ENCODE measurements at places on chromosomes 7 and 10.

DNA sequence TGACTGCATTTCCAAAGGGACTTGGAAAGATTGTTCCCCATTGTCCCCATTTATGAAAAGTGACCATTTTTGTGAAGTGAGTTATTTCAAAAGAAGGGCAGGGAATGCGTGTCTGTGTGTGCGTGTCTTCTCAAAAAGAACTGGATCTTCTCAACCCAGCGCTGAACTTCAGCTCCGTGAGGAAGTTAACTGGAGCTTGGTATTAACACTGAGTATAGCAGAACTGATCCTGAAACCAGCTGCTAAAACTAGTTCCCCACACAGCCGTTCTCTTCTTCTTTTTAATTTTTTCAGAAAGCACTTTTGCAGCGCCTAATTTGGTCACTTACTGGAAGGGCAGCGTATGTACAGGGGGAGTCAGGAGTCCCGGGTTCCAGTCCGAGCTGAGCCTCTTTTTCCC lies 45.8 kb upstream of the PLEKHA1 start:
- no peak for DNase-seq

- no peak for DNase-seq
Measured at GRCh38 chr10:6314620-6315205, 112.0 kb downstream of the PFKFB3 start.

DNA sequence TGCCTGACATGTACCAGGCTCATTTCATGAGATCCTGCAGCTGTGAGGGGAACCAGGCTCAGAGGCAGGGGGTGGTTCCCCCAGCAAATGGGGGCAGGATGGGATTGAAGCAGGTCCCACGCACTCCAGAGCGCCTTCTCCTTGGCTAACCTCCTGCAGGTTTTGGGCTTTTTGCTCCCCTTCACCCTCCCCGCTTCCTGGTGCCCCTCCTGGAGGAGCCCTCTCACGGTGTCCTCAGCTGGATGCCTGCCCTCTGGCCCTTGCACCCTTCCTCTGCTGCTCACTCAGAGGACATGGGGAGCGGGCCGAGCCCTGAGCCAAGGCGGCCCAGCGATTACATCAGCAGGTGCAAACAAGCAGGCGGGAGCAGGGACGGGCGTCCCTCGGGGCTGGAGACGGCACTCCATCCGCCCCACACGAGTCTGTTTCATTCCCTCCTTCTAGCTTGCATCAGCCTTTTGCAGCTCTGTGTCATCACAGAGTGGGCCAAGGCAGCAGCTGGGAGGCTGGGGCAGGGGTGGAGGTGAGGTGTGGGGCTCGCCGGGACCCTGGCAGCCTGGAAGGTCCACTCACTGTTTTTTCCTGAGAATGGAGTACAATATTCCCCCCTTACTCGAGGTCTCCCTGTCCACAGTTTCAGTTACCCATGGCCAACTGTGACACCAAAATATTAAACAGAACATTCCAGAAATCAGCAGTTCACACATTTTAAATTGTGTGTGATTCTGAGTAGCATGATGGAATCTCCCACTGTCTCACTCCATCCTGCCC lies 52.7 kb upstream of the SLC29A3 start:
- no peak for DNase-seq

GRCh38 chr10:20302033-20302432 lies 485.8 kb downstream of the PLXDC2 start:
- DNase-seq, result no peak

DNA sequence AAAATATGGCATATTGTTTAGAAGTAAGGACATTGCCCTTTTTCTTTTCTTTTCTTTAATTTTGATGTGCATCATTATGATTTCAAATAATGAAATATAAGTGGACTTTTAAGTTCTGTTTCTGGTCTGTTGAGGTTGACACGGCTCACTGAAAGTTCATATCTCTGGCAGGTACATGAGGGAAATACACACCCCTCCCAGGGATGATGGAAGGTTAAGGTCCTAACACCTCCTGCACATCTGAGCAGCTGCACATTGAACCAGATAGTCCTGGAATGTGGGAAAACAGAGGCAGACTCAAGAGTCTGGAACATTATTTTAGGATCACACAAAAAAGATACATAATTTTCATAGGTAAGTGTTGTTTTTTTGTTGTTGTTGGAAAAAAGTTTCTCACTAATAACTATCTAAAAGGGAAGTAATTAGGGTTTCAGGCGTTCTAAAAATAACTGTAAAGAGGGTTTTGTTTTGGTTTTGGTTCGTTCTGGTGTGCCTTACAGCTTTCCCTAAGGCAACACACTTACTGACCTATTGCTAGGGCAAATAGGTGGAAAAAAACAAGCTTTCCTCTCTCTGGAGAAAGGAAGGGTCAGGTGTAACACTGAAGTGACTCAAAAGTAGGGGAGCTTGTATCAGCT lies 201.2 kb upstream of the PRKCQ start:
- no peak for DNase-seq

- no peak for DNase-seq
Measured at GRCh38 chr7:2937701-2938513, 93.8 kb upstream of the GNA12 start.

DNA sequence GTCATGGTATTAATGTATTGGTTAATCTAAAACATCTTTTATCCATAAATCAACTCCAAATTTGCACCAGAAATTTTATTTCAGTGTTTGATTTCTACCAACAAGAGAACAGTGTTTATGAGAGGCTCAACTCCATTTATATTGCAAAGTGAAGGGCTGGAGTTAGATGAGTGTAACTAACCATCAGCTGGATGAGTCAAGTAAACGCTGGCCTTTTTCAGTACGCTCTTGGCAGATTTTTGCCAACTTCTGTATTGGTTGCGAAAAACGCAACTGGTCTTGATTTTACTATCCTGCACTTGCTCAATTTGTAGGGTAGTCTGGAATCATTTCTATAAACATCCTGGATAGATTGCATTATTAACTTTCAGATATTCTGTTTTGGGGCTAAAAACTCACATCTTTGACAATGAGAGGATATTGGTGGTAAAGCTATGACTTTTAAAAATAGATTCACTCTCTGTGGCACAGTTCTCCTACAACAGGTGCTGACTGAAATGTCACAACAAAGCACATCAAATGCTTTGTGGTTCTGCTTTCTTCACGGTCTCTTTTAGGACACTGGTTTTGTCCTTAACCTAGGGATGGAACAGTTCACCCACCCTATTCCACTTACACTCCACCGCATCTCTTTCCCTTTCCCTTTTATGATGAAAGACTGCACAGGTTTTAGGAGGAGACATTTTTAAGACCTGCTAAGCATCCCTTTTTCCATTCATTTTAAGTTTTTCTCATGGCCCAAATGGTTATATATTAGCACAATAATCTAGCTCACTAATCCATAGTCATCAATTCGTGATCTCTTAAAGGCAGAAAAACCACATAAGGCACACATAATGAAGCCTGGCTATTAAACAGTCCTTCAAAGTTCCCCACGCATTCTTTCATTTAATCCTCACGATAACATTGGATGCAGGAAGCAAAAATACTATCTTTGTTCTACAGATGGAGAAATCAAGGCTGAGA lies 12.8 kb downstream of the CACNA2D1 start:
- DNase-seq, result no peak

GRCh38 chr7:79176859-79177477 lies 276.5 kb downstream of the MAGI2 start:
- DNase-seq, result no peak

- DNase-seq, result no peak
Measured at GRCh38 chr10:78479467-78479866, 445.8 kb downstream of the RPS24 start.

DNA sequence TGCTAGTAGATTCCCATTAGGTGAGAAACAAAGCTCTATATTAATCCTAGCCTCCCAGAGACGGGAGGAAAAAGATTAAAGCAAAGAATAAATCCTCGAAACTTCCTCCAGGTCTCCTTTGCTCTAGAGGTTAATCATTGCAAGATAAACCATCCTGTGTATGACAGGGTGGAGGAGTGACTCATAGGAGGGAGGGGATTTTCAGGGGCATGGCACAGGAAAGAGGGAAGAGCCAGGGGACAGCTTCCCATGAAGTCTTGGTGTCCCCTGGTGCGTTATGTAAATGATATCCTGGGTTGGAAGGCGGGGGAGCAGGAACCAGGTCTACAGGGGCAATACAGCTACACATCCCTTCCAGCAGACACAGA lies 780 bp downstream of the CYP3A5 start:
- peak; percentile 9 for DNase-seq

DNA sequence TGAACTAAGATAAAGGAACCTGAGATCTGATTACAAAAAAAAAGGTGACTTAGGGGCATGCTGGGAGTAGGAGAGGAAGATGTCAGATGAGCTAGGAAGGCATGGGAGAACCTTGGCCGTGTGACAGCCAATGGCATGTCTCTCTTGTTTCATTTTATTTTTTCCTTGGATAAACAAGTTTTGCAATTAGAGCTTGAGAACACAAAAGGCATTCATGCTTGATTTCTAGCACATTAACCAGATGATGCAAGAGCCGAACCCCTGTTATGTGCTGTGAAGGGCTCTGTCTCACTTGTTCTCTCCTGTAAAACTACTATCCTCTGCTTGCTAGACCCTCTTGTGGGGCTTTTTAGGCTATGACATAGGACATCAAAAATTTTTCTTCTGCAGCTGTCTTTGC lies 134.3 kb upstream of the ASAH2 start:
- DNase-seq, result no peak

DNA sequence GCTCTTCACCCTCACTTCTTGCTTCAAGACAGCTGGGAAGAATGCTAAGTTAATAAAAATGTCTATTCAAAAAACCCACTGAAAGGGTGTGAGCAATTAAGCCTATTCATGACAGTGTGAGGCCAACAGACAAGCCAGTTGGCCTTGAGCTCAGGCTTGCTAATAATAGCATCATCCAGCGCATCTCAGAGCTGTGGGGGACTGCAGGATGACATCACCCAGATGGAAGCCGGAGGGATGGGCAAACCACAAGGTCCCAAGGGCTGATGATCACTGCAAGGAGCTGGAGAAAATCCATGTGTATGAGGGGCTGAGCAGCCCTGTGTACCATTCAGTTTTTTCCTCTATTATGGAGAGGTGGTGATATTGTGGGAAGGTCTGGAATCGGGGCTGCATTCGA lies 770.4 kb downstream of the TNS3 start:
- DNase-seq, result no peak

DNA sequence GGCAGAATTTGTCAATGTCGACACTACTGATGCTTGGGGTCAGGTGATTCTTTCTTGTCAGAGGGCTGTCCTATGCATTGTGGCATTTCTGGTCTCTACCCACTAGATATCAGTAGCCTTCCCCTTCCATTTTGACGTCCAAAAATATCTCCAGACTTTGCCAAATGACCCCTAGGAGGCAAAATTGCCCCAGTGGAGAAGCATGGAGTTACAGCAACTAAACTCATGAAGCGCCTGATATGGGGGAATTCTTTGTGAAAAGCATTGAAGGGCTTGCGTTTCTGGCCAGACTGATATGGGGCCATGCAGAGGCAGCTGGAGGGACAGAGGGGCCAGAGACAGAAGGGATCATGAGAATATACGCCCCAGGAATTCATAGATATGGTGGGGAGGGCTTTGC lies 43.6 kb downstream of the ADRB1 start:
- no peak for DNase-seq

GRCh38 chr10:69218831-69219230 lies 1.3 kb upstream of the HKDC1 start:
- no peak for DNase-seq

DNA sequence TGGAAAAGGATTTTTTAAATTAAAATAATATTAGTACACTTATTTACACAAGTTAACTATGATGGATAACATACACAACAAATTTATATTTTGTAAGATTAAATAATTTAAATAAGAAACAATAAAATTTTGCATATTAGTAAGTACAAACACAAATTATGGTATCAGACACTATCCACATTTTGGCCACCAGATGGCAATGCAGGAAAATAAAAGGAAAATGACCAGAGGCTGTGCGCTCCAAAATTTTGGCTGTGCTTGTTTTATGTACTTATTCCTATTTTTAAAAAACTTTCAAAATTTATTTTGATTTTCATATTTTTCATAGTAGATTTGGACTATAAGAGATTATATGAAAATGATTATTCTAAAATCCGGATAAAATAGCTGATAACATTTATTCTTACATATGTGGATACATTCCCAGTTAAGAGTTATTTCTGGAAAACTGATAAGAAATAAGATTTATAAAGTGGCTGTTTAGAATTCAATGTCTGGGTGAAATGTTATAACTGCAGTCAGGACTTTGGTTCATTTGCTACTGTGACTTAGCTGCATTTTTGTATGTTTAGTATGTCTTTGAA lies 274.7 kb upstream of the HGF start:
- no peak for DNase-seq

GRCh38 chr7:107981466-107981865 lies 21.5 kb downstream of the LAMB1 start:
- DNase-seq, result no peak

- no peak for DNase-seq
Measured at GRCh38 chr10:80561950-80562349, 24.2 kb downstream of the SH2D4B start.

- no peak for DNase-seq
Measured at GRCh38 chr10:115710136-115710535, 562.9 kb downstream of the GFRA1 start.

- DNase-seq, result no peak
Measured at GRCh38 chr7:8781166-8781565, 347.8 kb downstream of the NXPH1 start.

DNA sequence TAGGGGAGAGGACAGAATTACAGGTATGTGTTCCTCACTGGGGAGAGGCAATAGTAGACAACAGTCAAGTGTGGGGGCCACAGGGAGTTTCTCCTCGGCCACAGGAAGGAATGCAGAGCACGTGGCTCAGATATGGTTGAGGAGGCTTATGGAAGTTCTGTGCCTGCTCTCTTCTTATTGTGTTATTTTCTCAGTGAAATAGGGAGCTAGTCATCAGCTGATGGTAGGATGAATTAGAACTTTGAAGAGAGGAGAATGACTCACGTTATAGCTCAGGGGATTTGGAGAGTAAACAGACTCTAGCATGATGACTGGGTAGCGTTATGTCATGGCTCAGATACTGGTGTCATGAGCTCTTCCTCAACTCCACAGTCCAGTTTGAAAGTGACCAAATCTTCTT lies 308.3 kb upstream of the IGFBP3 start:
- no peak for DNase-seq

DNA sequence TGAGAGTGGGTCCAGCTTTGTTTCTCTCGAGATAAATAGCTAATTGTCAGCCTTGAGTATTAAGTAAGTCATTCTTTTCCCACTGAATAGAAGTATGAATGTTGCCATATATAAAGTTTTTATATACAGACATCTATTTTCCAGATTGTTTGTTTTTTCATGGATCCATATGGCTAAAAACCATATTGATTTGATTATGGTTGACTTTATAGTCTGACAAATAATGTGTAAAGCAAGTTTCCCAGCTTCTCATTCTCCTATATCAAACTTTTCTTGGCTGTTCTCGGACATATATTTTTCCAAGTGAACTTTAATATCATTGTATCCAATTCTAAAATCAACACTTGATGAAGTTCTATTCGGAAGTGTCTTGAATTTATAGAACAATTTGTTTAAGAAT lies 352.4 kb upstream of the MEOX2 start:
- no peak for DNase-seq

Measured in right kidney (tissue), 9 donors.